Activated T-cell treated with anti-CD3 and anti-CD28 coated beads for 48 hours (primary cell): ENCODE measurements at places on chromosomes 3 and 15.

DNA sequence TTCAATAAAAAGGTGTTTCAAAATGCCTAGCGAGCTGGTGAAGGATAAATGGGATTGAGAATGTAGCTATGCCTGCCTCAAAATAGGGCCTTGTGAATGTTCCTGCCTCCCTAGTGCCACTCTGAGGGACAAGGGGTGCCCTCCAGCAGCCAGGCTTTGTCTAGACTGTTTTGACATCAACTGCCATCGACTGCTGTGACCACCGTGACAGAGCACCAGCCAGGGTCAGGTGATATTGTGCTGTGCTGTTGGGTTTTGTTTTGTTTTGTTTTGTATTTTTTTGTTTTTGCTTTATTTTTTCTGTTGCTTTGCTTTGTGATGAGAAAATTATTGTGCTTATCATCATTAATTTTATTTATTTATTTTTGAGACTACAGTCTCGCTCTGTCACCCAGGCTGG lies 144.8 kb downstream of the SMAD6 start:
- DNase-seq, result no peak

DNA sequence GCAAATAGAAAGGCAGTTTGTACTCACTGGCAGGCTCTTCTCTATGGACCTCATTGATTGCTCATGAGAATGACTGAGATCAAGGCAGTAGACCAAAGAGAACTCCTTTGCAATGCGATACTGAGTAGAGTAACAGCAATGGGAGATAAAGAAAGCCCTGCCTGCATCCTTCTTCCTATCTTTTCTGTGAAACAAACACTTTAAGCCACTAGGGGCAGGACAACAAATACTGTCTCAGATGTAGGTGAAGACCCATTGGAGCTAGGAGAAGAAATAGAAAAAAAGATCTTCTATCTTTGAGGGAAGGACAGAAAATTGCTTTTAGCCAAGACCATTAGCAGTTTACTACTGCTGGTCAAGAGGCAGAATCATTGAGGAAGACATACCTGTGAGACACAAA lies 117.6 kb upstream of the IGSF10 start:
- DNase-seq, result no peak

DNA sequence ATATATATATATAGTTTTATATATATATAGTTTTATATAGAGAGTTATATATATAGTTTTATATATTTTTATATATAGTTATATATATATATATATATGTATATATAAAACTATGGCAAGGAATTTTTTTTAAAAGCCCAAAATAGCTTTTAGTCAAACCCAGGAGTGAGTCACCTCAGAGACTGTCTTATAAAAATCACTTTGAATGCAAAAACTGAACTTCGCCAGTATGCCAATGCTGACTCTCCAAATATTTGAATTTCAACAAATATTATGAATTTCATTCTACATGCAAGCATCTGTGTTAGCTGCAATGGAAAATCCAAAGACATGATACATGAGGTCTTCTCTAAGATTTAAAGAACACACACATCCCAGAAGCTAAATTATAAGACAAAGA lies 132.8 kb upstream of the NR2F2 start:
- no peak for DNase-seq

DNA sequence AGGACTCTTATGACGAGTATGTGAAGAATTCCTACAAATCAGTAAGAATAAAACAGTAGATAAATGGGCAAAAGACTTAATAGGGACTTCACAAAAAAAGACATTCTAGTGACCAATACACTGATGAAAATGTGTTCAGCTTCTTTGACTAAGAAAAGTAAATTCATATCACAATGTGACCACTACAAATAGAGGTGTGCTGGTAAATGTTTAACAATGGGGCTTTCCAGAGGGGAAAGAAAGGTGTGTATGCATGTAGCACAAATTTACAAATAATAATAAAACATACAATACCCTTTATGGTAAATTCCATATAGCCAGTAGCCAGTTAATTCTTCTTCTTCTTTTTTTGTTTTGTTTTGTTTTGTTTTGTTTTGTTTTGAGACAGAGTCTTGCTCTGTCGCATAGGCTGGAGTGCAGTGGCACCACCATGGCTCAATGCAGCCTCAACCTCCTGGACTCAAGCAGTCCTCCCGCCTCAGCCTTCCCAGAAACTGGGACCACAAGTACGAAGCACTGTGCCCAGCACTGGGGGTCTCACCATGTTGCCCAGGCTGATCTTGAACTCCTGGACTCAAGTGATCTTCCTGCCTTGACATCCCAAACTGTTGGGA lies 17.5 kb upstream of the NMD3 start:
- no peak for DNase-seq

DNA sequence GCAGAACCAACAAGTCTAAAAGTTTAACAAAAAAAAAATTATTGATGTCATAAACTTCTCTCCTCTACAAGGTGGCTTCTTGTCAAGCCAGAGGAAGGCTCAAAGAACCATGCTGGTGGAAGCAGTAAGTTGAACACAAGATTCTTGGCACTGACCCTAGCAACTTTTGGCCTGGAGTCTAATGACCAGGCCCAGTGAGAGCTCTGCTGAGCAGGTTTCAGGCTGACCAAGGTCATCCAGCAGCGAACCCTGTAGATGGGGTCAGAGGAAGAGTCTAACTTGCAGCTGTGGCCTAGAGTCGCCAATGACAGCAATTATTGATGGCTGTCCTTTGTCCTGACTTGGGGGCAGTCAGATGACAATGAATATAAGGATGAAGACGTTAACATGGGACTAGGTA lies 43.1 kb upstream of the PDZRN3 start:
- DNase-seq, result no peak

GRCh38 chr3:72580900-72581299 lies 267.3 kb downstream of the SHQ1 start:
- DNase-seq, result no peak
